ENCODE measurements at places on chromosomes 5 and 9.

- DNase-seq = no peak
Observed at GRCh38 chr5:164356790-164357189, 851.4 kb downstream of the MAT2B start.

DNA sequence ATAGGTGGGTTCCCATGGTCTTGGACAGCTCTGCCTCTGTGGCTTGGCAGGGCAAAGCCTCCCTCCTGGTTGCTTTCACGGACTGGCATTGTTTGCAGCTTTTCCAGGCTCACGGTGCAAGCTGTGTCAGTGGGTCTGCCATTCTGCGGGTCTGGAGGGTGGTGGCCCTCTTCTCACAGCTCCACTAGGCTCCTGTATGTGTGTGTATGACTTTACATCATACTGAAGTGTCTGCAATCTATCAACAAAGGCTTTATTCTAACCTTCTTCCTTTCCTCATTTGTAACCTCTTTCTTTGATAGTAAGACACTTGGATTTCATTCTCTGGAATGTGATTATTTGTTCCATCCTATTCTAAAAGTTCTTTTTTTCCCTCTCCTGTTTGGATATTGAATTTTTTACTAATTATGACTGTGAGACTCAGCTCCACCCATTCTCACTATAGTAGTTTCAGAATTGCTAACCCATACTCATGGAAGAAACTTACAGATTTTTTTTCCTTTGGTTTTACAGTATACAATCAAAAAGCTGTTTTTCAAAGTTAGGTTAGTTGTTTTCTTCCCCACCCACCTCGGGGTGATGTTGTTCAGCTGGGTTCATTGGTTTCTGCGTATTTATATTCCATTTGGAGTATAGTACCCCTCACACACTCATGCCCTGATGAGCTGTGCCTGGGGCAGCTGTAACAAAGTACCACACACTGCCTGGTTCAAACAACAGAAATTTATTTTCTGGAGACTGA lies 144.6 kb upstream of the OTULINL start:
- no peak for DNase-seq

DNA sequence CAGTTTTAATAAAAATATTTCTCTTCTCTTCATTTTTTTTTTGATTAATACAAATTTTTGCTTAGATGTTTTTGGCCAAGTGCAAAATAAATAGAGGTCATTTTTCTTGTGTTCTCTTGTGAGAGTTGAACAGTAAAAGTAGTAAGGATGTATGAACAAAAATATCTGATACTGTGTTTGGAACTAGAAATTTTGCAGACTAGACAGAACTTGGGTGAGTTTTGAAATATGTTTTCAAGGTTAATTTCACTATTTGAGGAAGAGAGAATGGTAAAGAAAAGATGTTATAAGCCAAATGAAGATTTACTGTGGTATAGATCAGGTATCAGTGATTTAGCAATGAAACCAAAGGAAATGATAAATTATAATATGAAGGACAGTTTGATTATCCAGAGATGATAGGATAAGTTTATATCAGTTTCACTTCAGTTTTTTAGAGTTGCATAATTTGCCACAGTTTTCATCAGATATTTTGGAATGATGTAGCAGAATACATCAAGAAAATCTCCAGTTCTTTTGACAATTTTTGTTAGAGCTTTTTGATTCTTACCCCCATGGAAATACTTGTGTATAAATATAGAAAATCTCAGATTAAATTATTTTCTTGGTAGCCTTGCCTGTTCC lies 147.9 kb upstream of the VCAN start:
- no peak for DNase-seq

- no peak for DNase-seq
Observed at GRCh38 chr5:113034182-113034773, 57.7 kb downstream of the DCP2 start.

GRCh38 chr5:172147857-172148256 lies 40.2 kb downstream of the STK10 start:
- DNase-seq = no peak

GRCh38 chr5:102625468-102625867 lies 126.7 kb upstream of the SLCO6A1 start:
- no peak for DNase-seq

- no peak for DNase-seq
Observed at GRCh38 chr5:14464096-14464495, 117.5 kb upstream of the OTULINL start.

DNA sequence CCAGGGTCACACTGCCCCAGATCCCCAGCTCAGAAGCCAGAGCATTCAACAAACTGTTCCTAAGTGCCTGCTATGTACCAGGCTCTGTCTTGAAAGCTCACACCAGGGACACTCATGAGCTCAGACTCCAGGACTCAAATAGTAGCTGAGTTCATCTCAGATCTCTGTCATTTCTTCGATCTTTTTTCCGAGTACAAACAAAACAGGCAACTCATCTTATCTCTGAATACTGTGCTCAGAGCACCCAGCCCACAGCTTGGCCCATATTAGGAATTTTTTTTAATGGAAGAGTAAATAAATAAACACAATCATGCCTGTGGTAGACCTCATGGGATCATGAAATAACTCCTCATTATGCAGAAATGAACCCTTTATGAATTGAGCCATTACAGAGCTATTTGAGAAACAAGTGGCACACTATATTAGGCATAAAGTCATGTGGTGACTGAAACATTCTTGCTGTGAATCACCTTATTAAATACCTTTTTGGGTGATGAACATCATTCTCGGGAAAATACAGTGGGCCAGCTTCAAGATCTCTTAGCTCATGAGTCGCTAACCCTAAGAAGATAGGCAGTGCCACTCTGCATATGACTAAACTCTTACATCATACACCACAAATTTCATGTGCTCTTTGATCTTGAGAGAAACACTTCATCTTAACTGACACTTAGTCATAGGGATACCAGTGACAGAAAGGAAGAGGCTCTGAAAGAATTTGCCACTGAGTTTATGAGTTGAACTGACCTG lies 9.9 kb downstream of the SH3RF2 start:
- no peak for DNase-seq

DNA sequence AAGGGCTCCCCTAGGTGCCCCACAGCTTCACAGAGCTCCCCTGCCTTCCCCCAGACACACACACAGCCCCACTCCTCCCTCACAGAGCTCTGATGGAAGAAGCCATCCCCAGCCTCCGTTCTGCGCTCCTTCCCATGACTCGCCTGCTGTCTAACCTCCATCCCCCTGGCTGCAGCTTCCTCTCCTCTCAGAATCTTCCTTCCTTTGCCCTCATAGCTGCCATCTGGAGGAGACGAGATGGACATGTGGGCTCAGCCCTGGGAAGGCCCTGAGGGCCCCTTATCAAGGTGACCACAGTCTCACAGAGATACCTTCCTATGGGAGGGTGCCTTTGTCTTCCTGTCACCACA lies 94.3 kb downstream of the PCDH1 start:
- no peak for DNase-seq

- no peak for DNase-seq
Observed at GRCh38 chr5:133467826-133468463, 144.4 kb downstream of the FSTL4 start.

DNA sequence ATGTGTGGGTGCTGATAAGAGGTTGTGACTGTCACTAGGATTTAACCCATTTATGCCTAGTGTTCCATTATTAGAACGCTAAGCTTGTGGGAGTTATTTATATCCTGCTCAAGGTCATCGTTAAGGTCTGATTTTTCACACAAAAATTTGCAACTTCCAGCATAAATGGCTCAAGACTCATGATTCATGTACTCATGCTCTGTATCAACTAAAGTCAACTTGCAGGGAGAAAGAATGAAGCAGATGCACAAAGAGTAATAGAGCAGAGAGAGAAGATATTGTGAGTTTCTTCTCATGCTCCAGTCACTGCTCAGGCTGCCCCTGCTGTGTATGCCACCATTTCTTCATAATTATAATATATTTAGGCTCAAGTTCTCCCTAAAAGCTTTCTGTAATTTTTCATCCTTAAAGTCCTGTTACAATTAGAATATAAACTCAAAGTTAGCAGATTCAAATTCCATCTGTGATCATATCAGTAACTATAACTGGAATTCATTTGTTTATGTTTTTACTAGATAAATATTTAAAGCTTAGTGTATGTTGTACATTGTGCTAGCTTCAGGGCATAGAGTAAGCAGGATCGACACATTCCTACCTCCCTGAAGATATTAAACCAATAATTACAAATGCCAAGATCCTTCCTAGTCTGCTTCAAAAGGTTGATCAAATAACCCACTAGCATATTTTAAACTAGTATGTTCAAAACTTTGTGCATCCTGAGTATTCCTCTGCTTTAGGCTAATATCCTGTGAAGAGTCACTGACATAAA lies 136.7 kb downstream of the NUDT12 start:
- no peak for DNase-seq

- DNase-seq = no peak
Observed at GRCh38 chr9:121301881-121302286, 33.9 kb downstream of the GSN start.

- no peak for DNase-seq
Observed at GRCh38 chr5:68822796-68823195, 271.0 kb upstream of the SLC30A5 start.

- DNase-seq = no peak
Observed at GRCh38 chr5:160469156-160470144, 47.8 kb downstream of the PTTG1 start.

- no peak for DNase-seq
Observed at GRCh38 chr9:29439961-29440360, 1866.7 kb upstream of the C9orf72 start.

- DNase-seq = no peak
Observed at GRCh38 chr9:130045725-130046450, 2.9 kb upstream of the FNBP1 start.

DNA sequence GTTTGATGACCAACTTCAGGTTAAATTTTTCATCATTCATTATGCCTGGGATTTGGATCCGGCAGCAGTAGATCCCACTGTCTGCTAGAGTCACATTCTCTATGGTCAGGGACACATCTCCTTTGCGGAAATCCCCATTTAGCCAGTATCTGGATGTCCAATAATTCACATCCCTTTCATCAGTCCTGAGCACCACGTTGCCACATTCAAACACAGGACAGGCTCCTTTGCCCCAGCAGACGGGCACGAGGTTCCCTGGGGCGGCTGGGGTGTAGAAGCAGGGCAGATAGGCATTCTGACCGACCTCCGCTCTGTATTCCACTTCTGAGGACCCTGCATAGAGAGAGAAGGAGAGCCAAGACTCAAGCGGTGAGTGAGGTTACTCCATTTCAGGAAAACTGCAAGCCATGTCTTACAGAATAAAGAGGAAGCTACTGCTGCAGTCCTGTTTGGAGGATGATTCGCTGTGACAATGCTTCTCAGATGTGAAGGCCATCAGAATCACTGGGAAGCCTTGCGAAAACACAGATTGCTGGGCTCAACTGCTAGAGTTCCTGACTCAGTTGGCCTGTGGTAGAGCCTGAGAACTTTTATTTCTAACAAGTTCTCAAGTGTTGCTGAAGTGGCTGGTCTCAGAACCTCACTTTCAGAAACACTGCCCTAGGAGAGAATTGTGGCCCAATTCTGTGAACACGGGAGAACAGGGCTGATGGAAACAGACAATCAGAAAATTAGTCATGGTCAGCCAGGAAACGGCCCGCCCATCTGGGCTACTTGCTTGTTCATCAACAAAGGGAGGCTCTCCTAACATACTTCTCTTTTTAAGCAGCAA lies 2.0 kb downstream of the HAVCR2 start:
- DNase-seq = no peak

DNA sequence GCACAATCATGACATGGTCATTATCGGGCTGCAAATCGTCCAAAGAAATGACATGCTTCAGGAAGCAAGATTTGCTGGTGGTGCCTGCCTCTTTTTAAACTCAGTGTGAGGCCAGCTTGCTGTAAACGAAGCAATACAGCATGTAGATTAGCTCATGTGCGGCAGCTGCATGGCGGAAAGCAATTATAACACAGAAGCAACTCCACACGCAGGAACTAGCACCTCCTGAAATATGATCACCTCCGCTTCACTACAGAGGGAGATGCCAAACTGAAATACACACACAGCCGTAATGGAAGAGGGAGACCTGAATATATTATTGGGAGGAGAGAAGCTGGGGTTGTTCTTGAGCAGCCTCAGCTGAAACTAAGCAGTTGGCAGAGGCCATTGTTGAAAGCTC lies 312.5 kb downstream of the PSAT1 start:
- DNase-seq = peak; percentile 41

GRCh38 chr9:38186404-38187115 lies 117.5 kb upstream of the SHB start:
- no peak for DNase-seq

DNA sequence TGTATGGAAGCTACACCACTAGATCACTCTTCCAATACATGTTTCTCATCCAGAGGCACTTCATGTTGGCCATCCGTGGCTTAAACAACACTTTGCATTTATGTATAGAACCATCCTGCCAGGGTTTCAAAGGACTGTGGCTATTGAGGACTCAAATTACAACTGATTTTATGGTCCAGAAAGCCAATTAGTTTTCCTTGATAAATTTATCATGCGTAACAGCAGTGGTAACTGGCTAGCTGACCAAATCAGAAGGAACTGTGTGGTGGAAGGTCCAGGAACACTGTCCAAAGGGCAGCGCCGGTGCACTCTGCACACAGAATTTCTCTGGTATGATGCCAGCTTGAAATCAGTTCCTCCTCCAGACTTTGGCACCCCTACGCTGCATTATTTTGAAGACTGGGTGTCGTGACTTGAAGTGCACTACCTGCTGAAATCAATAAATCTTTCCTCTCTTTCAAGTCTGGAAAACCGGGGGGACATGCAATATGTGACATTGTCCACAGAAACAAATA lies 69.3 kb upstream of the TMEM252 start:
- DNase-seq = no peak

DNA sequence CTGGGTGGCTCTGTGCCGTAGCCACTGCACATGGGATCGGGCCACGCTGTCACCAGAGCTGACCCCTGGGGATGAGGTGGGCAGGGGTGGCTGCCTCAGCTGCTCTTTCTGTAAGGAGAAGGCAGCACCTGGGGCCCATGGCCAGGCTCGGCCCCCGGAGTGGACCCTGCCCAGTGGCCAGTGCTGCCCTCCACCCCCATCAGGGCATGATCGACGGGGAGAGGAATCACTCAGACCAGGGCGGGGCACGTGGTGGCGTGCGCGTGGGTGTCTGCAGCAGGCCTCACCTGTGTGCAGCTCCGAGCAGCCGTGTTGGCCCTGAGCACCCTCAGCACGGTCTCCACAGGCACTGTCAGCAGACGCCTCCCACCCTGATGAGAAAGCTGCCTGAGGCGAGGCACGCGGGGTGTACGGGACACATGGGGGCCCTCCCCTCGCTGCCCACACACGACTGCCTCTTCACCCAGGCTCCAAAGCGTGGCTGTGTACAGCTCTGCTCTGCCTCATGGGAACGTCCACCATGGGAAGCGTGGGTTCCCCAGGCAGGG lies 8.6 kb upstream of the CARD9 start:
- DNase-seq = no peak

GRCh38 chr9:68690088-68690487 lies 15.0 kb upstream of the PIP5K1B start:
- DNase-seq = no peak

- DNase-seq = no peak
Observed at GRCh38 chr9:114484854-114485443, 20.3 kb downstream of the WHRN start.

DNA sequence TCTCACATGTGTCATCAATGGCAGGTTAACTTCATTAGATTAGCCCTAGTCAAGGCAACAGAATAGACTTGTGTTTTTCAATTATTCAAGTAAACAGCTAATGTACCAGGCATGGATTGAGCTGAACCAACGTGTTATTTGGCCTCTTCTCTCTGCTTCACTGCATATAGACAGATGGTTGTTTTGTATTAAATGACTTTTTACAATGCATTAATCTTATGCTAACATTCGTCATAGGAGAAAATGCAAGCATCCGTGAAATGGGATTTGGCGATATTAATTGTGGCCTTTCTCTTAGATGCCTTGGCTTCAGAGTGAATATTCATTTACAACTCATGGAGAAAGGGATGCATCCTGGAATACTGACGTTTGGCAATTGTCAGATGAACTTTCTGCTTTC lies 208.0 kb downstream of the KCTD16 start:
- DNase-seq = no peak

Data from NCI-H187 (cell line).